ENCODE measurements at places on chromosomes 12 and 14.

DNA sequence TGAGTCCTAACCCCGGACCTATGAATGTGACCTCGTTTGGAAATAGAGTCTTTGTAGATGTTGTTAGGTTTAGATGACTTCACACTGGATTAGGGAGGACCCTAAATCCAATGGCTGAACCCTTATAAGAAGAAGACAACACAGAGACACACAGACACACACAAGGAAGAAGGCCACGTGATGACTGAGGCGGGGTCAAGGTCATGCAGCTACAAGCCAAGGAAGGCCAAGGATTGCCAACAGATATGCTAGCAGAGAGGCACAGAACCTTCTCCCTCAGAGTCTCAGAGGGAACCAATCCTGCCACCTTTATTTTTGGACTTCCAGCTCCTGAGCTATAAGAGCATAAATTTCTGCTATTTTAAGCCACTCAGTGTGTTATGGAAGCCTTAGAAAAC lies 31.8 kb downstream of the LTBP2 start:
- DNase-seq: no peak

DNA sequence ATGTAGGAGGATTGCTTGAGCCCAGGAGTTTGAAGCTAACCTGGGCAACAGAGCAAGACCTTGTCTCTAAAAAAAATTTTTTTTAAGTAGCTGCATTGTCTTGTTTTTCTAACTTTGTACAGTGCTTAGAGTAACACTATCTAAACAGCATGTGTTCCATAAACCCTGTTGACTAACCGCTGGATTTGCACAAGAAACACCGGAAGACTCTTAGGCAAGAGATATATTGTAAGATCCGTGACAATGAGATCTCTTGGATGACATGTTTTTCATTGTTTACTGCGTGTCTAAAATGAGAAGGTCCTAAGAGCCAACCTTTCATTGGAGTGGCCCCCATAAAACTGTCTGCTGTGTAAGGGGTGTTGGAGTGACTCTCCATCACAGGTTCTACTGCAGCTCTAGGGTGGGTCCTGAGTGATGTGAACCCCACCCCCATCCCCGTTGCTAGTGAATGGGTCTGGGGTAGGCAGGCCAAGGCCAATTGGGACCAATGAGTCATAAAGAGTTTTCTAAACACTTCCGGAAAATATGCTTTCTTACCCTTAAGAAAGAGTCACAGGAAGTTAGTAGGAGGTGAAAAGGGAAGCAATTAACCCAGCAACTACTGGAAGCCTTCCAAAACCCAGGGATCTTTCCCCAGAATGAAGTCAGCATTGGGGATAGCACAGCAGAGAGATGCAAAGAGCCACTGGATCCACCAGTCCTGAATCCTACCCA lies 24.3 kb upstream of the PCNX1 start:
- no peak for DNase-seq

DNA sequence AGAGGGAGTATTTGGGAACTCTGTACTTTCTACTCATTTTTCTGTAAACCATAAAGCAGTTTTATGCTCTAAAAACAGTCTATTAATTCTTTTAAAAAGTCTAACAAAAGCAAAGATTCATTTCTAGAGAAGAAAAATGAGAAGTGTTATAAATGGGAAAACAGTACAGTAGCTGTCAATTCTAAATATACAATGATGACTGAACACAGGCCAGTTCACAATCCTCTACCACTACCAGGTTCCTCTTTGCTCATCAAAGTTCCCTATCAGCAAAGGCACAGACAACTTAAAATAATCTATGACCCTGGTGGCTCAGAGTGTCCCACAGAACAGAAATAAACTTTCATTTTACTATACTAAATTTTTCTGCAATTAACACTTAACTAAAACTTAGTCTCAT lies 12.5 kb downstream of the NAA25 start:
- DNase-seq: no peak

DNA sequence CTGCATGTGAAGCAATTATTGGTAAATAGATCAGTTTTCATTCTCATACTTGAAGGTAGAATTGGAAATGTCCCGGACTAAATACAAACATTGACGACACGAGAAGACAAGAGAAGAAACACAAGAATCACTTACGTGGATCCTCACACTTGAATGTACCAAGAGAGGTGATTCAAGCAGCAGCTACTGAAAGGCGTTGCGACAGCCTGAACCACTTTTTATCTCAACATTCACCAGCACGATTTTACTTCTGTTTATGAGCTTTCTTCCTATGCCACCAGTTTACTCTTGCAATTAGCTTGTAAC lies 3.6 kb upstream of the FZD10 start:
- no peak for DNase-seq

DNA sequence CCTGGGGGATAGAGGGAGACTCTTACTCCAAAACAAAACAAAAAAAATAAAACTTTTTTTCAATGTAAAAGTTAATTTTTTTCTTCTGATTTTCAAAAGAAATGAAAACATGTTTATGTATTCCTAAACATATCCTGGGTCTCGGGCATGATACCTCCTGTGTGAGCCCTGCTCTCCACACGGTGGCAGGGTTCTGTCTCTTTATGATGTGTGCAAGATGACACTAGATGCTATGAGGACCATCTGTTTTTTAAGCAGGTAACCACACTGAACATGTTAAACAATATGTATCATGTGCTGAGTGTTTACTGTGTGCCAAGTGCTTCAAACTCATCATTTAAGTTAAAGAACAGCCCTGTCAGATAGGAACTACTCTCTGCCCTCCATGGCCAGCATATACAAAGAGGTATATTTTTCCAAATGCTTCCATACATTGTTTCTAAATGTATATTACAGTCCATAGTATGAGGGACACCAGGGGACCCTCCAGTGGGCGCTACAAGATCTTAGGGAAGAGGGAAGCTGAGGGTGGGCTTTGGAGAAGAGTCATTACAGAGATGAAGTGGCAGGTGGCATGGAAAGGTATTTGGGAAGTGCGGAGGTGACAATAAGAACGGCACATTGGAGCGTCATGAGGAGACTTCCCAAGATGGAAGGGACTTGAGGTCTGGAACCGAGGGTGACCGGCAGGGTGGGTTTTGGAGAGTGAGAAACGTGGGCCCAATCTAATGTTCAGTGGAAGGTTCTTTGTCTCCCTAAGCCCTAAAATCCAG lies 28.5 kb downstream of the FOS start:
- DNase-seq: no peak

DNA sequence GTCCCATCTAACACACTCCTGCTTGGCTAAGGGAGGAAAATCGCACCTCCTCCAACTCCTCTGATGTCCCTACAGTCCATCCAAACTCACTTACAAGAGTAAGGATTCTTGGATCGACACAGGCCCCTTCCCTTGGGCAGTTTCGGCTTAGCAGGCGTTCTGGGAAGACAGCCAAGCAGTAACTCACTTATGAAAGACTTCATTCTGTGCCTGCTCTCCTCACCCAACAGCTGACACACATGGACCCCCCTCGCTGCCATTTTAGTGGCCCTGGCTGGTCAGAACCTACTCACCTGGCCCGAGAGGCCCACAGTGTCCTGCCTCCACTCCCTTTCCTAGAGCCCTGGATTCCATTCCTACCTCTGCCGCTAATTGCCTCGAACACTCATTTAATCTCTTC lies 52.3 kb upstream of the BCL2L14 start:
- DNase-seq: no peak

DNA sequence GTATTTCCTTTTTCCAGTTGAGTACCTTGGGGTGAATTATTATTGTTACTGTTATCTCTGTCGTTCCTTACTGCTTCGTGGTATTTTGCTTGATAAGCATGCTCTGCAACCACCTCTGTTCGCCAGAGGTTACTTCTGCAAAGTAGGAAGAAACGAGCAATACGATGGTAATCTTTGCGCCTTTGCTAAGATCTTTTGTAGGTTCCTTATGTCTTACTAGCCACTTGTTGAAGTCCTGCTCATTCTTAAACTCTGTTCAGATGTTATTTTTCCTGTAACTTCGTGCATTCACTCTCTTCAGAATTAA lies 729 bp upstream of the M6PR start:
- DNase-seq: no peak

GRCh38 chr12:24991209-24992049 lies 42.5 kb upstream of the BCAT1 start:
- DNase-seq: no peak

GRCh38 chr12:130014485-130014807 lies 110.6 kb upstream of the TMEM132D start:
- no peak for DNase-seq

DNA sequence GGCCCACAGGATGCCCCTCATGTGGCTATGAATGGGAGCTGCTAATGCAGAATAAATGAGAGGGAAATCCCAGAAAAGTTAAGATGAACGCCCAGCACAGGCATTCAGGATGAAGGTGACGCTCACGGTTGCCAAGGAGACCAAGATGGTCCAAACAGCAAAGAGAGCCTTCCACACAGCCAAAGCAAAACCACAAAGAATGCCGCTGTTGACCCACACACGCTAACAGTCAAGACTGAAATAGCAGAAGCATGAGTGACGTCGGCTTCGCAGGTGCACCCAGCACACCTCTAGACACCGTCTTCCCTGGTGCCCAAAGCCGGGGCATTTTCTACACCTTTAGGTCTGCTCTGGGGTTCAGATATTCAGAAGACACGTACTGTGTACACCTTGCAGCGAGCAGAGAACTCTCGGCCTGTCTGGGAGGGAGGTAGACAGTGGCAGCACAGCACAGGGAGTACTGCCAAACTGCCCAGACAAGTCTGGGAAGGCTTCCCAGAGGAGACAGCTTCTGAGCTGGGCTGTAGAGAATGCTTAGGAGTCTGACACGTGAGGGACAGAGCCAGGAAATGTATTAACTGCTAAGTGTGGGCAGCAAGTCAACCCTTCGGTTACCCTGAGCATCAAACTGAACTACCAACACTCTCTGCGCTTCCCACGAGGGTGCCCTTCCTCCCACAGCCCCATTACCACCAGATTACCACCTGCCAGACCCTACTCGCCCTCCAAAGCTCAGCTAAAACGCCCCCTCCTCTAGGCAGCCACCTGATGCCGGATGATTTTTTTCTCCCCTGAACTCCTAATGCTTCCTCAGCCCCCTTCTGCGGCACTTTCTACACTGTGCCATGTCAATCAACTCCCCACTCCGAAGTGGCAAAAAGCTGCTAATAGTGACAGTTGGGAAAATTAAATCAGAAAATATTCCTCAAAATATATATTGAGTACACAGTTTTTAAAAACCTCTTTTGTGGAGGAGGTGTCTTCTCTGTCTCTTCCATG lies 50.1 kb downstream of the CCDC88C start:
- peak; percentile 79 for DNase-seq

- no peak for DNase-seq
Observed at GRCh38 chr14:90545382-90545781, 148.6 kb downstream of the CALM1 start.

GRCh38 chr12:19074700-19075099 lies 54.8 kb upstream of the PLEKHA5 start:
- DNase-seq: no peak

DNA sequence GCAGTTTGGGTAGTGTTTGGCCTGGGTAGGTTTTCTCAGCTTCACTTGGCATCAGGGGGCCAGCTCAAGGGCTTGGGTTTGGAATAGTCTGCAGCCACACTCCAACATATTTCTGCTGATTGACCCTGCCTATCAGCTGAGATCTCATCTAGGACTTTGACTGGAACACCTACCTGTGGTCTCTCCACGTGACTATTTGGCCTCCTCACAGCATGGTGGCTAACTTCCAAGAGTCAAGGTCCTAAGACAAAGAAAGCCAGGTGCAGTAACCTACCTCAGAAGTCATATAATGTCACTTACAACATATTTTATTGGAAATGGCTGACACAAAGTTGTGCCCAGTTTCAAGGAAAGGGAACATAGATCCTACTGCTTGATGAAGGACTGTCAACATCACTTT lies 481.0 kb downstream of the EGLN3 start:
- no peak for DNase-seq

GRCh38 chr14:90263748-90264449 lies 7.5 kb downstream of the PSMC1 start:
- no peak for DNase-seq

DNA sequence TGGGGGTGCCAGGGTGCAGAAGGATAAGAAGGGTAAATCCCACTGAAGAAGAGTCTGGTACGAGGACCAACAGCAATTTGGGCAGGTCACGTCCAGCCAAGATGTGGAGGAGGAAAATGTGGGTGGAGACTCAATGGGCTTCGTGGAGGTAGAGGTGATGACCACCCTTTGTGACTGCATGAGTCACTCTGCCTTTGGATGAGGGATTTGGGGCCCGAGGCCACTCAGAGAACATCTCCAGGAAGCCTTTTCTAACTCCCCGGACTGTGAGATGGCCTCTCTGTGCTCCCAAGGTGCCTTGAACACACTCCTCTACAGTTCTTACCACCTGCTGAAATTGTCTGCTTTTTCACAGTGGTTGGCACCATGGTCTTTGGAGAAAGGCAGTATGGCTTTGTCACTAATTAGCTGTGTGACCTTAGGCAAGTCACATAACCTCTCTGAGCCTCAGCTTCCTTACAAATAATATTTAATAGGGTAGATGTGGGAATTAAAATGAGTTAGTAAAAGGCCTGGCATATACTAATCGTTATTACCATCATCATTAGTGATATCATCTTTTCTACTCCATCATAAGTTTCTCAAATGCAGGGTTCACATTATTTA lies 67.0 kb upstream of the ARHGAP5 start:
- no peak for DNase-seq

DNA sequence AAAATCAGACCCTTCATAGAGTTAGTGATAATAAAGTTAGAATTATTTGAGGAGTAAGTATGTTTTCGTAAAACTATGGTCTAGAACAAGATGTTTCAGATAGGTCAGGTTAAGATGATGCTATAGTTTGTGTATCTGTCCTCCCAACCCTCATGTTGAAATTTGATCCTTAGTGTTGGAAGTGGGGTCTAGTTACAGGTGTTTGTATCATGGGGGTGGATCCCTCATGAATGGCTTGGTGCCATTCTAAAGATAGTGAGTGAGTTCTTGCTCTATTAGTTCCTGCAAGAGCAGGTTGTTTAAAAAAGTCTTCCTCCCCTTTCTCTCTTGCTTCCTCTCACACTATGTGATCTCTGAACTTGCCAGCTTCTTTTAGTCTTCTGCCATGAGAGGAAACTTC lies 707.3 kb upstream of the FOXG1 start:
- DNase-seq: no peak

- DNase-seq: no peak
Observed at GRCh38 chr12:93844164-93844784, 167.1 kb downstream of the CRADD start.

GRCh38 chr14:35197015-35197414 lies 74.7 kb downstream of the PRORP start:
- DNase-seq: no peak

DNA sequence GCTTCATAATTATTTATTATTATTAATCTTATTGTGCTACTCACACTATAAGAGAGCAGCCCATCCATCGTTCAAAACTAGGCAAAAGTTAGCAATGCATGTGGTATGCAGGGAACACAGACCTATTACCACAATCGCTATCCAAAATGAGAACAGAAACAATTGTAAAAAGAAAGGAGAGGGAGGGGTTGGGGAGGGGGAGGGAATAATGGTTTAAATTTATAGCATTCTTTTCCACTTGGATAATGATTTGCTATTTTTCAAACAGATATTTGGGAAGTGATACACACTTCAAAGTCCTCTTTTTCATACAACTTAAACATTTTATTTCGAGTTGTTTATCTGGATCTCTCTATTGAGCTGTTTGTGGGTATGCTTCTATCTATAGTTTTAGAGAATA lies 248.6 kb upstream of the SOX5 start:
- no peak for DNase-seq
